NCI-H446 (cell line): ENCODE measurements at places on chromosomes 3 and 15.

GRCh38 chr3:43023066-43023465 is 44.0 kb downstream of the GASK1A start:
- DNase-seq = no peak

DNA sequence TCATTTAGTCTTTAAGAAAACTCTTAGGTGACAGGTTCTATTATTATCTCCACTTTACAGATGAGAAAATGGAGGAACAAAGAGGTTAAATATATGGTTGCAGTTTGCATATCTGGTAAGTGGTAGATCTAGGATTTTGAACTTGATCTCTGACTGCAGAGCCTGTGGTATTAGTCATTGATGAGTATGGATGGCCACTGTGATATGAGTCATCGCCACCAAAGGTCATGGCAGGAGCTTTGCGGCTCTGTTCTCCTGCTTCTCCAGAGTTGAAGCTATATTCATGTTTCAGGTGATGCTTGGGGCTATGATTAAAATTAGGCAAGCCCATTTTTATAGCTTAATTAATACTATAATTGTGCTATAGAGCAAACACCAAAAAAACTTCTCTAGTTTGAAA is 306.2 kb upstream of the DPPA4 start:
- no peak for DNase-seq

- no peak for DNase-seq
These were observed 159.5 kb downstream of the CHSY1 start for GRCh38 chr15:101092156-101092866.

- DNase-seq = no peak
These were observed 59.9 kb downstream of the CACNA2D3 start for GRCh38 chr3:54182242-54182641.

DNA sequence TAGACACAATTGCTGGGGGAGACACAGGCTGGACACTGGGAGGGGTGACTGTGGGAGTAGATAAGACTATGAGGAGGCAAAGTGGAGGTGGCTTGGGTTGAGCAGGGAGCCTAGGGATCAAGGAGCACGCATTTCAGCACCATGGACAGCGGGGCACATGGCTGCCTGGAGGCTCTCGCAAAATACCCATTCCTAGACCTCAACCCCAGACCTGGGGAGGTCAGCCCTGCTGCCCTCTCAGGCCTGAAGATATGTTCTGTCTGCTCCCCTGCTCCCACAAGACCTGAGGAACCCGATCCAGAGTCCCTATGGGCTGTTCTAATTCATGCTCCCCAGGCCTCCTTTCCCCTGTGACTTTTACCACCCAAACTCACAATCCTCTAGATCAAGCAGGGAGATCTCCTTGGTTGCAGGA is 16.0 kb upstream of the CPEB1 start:
- DNase-seq = no peak

DNA sequence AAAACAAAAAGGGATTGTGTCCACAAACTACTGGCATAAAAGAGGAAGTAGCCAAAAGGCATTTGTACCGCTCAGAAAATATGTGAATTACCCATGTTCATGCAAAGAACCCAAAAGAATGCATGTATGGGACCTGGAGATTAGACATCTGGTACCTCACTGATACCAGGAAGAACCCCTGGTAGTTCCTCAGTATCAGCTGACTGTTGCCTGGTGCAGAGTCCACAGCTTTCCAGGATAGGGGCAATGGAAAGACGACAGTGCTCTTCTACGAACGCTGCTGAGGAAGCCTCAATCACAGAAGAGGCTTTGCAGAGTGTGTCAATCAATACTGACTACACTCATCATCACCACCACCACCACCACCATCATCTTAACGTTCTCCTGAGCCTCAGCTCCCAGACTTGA is 63.3 kb downstream of the ATP8B4 start:
- DNase-seq = no peak

DNA sequence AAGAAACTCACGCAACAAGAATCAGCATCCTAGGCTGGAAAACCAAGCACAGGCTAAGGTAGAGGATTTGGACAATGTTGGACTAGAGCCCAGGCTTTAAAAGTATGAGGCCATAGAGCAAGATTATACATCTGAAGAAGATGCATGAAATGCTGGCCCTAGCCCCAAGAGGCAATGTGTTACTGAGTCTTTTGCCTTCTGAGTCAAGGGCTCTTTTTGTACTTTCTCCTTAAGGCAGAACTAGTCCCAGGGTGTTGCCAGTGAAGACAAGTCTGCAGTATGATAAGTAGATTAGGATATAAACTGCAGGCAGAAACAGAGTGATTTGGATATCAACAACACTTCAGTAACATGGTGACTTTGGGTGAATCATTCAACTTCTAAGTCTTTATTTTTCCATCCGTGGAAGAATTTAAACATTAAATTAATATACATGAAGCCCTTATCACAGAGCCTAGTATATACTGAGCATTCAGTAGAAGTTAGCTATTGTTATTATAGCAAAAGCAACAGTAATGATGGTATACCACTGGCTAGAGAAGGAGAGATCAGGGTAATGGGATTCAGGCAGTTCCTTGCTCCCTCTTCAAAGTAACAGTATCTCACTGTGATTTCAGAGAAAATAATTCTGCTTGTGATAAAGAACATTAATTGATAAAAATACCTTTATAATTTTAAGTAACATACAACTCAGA is 99.9 kb upstream of the MLF1 start:
- peak; percentile 21 for DNase-seq

GRCh38 chr3:5021116-5022092 is 42.2 kb downstream of the BHLHE40 start:
- DNase-seq = no peak

DNA sequence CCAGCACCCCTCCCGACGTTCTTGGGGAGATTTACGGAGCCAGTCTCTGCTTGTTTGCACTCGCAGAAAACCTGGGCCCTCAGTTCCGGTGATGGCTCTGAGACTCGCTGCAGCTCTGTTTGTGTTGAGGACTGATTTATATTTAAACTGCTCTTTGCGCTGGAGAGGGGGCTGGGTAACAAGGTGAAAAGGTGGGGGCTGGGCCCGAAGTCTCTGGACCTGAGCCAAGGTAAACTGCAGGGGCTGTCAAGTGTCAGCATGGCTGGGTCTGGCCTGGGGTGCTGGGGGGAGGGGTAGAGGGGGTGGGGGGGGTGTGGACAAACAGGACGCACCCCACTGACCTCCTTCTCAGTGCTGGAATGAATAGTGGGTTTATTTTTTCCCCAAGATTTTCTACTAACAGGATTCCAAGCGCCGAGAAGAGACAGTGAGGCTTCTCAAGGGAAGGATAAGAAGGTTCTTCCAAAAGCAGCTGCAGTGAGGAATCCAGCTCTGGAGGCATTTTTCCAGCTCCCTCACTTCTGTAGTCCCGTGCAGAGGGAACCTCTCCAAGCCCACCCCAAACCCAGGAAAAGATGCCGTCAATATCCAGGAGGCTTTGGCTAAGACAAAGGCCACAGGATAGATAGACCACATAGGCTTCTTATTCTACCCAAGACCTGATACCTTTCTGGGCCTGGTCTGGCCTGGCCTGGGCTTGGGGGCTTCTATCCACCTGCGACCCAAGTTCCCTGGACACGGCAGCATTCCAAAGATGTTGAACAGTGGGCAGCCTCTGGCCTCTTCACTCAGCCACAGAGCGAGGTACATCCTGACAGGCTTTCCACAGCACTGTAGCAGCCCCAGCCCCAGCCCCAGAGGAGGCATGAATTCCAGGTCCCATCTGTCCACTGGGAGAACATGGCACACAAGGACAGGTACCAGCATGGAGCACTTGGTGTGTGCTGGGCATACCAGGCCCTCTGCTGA is 938 bp upstream of the SLCO2A1 start:
- DNase-seq = no peak

DNA sequence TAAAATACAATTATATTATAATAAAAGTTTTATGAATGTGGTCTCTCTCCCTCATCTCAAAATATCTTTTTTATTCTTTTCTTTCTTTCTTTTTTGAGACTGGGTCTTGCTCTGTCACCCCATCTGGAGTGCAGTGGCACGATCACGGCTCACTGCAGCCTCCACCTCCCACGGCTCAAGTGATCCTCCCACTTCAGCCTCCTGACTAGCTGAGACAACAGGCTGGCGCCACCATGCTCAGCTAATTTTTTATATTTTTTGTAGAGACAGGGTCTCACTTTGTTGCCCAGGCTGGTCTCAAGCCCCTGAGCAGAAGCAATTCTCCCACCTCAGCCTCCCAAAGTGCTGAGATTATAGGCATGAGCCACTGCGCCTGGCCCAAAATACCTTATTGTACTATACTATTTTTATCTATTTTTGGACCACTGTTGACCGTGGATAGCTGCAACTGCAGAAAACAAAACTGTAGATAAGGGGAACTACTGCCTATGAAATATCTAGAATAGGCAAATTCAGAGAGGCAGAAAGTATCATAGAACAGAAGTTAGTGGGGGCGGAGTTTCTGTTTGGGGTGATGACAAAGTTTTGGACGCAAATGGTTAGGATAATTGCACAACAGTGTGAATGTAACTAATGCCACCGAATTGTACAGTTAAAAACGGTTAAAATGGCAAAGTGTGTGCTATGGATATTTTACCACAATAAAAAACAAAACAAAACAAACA is 66.6 kb downstream of the SLC12A8 start:
- DNase-seq = no peak

DNA sequence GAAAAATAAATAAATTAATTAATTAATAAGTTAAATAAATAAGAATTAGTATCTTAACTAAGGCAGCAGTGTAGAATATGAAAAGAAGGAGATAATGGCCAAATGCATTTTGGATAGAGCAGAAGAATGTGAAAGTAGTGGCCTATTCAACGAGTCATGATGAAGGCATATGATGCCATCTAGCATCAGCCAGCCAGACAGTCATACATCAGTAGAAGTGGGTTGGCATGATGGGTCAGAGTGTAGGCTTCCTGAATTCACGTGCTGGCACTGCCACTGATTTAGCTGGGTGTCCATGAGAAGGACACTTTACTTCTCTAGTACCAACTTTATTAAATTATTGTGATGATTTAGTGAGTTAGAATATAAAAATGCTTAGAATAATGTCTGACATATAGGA is 256.1 kb upstream of the ARPP21 start:
- DNase-seq = no peak

- no peak for DNase-seq
These were observed 17.2 kb downstream of the TNFAIP8L3 start for GRCh38 chr15:51077221-51078153.

DNA sequence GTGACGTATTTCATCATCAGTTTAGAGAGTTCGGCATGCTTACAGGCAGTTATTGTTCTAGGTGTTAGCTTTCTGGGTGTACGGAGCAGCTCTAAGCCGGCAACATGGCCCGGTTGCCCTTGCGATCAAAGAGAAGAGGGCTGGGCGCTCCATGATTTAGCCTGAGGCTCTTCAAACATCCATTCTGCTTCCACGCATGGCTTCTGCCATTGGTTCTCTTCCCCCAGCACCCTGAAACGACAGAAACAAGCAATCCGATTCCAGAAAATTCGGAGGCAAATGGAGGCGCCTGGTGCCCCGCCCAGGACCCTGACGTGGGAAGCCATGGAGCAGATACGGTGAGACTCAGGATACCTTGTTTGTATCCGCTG is 574 bp downstream of the NGRN start:
- DNase-seq = no peak

DNA sequence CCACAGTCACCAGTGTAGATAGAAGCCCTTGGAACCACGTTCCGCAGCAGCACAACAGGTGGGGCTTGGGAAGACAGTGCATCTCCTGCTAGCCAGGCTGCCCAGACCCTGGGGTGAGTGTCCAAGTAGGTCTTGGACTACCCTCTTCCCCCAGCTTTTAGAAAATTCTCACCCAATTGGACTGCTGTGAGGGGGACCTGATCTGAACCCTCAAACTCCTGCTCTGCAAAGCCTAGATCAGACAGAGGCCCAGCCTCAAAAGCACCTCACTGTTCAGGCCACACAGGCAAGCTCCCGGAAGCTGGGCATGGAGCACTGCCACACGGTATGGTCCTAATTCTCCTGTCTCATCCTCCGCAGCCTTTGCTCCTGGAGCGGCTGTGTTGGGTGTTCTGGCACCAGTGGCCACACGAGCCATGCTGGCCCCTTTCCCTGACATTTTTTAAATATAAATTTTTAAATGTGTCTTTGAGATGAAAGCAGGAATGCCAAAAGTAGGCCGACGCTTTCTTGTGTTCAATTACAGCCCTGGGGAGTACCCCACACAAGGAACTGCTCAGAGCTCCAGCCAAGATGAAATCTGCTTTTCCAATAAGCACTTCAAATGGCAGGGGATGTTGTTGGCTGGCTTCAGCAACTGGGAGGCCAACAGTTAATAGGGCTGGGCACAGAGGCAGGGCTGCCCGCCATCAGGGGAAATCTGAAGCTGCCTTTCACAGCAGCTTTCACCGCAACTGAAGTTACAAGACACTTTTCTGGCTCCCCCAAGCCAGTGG is 40.9 kb downstream of the CPN2 start:
- peak; percentile 79 for DNase-seq

DNA sequence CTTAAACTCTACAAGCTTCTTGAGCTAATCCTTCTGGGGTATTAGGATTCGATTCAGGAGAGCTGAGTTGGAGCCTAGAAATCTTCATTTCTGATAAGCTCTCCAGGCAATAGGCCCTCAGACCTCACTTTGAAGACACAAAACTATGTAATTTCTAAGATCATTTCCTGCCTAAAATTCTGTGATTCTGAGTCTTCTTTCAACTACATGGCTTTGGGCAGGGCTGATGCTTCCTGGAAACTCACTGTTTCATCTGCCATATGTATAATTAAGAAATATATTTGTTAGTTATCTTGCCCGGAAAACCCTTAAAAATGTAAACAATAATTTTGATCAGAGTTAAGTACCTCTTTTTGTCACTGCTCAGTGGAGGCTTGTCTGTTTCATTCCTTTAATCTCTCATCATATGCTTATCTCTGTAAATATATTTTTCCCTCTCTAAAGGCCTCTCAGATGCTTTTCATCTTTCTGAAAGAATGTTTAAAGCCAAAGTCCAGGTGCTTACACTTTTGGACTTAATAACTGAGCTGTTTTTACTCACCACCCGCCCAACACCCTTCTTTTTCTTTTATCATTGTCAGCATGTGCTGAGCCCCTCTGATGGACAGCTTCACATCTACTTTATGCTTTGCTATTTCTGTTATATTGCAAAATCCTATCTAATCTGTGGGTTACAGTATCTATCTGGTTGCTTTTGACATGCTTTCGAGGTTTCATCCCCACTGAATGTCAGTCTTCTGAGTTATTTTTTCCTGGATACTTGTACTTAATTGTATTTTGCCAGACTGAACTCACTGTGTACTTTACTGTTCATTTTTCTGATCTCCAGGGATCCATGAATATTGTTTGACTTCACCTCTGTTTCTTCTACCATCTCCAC is 38.2 kb downstream of the FILIP1L start:
- DNase-seq = no peak

- no peak for DNase-seq
These were observed 43.6 kb upstream of the AP4E1 start for GRCh38 chr15:50864873-50865272.

DNA sequence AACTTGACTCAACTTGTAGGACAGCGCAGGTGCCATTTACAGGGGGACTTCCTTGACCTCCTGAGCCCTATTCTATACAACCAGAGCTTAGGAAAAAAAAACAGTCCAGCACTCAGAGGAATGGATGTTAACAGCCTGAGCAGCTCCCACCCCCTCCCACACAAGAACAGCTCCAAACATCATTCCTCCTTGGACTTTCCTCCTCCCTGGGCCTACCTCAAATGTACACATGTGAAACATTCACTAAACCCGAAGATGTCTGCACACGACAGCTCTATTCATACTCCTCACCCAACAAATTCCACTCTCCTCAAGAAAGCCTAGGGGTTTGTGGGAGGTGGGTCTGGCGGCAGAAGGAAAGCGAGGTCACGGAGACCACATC is 503 bp upstream of the ATRIP start:
- DNase-seq = no peak

GRCh38 chr3:156675830-156676767 is 1.7 kb downstream of the TIPARP start:
- DNase-seq = peak; percentile 73
